ENCODE measurements at places on chromosomes 6 and 20.

- DNase-seq, result peak; percentile 50
Observed at GRCh38 chr6:167750956-167751358, 75.8 kb upstream of the AFDN start.

DNA sequence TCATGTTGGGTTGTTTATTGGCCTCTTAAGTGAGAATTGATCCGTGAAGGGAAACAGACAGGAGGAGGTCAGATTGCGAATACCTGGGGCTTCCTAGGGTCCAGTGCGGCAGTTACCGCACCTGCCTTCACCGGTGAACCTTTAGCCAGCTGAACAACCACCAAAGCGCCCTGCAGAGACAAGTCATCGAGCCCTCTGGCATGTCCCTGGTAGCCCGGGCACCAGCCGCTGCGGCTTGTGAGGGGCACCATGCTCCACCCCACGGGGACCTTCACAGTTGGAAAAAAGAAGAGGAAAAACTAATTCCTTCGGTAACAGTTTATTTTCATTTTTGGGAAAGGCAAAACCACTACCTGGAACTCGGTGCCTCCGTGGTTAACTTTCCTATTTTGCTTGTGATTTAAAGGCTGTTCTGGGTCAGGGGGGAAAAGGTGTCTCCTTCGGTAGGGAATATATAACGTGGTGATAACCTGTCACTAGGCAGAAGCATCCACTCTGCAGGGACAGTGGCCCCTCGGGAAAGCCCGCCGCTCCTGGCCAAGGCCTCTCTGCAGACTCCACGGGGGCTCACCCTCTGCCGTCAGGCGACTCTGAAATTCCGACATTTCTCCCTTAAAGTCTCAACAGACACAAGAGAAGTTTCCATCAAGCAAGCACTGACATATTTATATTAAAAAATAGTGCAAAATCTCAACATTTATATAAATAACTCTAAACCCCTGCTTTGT, 30.7 kb upstream of the ZBP1 start:
- DNase-seq, result no peak

DNA sequence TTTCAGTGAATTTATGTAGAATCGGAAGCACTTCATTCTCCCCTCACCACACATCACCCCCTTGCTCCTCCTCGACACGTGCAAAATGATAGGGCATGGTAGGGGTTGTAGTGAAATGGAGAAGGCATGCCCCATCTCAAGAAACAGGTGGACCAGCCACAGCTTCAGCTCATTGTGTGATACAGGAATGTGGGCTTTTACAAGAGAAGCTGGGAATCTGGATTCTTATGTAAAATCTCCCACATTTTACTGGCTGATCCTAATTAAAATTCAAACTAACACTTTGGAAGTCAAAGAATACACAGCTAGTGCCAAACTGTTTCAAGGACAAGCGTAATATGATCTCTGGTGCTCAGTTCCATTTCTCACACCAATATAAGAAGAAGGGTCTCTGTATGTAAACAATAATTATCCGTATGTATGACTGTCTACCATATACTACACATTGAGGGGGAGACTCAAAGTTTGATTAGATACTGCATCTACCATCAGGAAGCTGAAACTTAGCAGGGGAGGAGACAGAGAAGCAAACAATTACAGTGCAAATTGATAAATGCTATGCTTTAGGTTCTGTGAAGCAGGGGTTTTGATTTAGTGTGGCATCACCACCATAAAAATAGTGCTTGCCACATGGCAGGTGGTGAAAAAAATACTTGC, 24.3 kb upstream of the KIAA0408 start:
- DNase-seq, result no peak

DNA sequence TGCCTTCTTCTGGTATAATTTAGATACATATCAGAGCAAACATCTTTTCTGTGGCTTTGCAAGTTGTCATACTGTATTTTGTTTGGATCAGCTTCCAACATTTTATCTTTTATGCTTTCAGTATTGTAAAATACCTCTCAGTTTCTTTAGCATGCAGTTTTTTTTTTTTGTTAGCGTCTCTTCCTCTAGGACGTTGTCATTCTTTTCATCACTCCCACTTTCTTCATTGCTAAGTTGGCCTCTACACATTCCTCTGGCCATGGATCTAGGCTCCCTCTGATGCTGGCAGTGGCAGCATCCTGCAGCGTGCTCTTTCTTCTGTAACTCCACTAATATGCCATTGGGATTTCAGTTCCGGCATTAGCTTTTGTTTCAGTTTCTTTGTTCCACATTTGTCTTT, 21.7 kb downstream of the RPRD1B start:
- DNase-seq, result no peak

DNA sequence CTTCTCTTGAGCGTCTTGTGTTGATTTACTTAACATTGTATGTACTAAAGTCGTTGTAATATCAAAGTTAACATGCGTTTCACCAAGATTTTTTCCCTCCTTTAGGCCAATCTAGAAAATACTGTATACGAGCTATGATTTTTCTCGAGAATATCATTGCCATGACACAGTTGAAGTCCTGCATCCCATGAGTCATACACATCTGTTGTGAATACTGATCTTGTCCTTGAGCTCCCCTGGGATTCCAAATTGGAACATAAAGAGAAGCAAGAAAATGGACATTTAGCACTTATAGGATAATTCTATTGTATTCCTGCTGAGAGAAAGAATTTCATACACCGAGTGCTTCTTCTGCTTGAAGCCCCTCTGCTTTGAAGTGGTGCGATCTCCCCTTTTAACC, 109.6 kb downstream of the SLC35B3 start:
- DNase-seq, result no peak

DNA sequence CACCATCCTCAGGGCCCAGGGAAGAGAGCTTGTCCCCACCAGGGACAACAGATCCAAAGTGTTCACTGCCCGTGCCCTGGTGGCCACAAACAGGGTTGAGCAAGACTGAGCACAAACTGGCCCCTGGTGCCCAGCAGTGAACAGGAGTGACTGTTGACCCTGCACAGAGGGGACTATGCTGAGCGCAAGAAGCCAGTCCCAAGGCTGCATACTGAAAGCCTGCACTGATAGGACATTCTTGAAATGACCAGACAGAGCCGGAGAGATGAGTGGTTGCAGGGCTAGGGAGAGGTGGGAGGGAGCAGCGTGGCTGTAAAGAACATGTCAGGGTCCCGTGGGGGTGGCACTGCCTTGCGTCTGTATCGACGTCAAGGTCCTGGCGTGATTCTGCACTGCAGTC, 2.9 kb upstream of the FNDC11 start:
- DNase-seq, result no peak

GRCh38 chr6:39090036-39090435, 24.9 kb downstream of the SAYSD1 start:
- DNase-seq, result no peak

- no peak for DNase-seq
Observed at GRCh38 chr6:91864911-91865310, 1278.0 kb upstream of the MAP3K7 start.

- DNase-seq, result no peak
Observed at GRCh38 chr6:82348130-82348529, 15.5 kb upstream of the TPBG start.

- no peak for DNase-seq
Observed at GRCh38 chr6:163536770-163537169, 122.3 kb downstream of the QKI start.

DNA sequence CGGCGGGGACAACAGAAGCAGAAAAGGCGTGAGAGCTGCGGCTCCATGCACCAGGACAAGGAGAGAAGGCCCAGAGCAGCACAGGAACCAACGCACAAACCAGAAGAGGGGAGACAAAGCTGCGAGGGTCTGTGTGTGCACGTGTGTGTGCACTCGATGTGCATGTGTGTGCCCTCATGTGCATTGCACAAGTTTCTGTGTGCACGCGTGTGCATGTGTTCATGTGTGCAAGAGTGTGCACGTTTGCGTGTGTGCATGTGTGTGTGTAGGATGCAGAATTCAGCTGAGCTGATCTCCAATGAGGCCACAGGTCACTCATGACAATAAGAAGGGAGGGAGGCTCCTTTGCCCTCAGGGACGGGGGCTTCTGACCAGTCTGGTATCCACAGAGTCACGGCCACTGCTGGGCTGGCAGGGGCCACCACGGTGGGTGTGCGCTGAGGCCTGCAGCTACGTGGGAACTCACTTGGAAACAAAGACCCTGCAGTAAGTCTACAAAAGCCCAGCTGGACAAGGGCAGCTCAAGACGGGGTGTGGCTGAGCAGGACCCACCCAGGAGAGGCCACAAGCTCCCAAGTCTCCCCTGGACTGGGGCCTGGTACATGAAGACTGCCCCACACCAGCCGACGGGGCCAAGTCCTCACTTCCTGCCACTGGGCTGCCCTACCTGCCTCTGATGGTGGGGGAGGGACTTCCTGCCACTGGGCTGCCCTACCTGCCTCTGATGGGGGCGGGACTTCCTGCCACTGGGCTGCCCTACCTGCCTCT, 48.1 kb upstream of the CHRNA4 start:
- no peak for DNase-seq

- no peak for DNase-seq
Observed at GRCh38 chr6:163751032-163751525, 336.6 kb downstream of the QKI start.

- no peak for DNase-seq
Observed at GRCh38 chr6:169993861-169994481, 242.5 kb downstream of the ERMARD start.

GRCh38 chr6:52415333-52415732, 4.8 kb upstream of the EFHC1 start:
- no peak for DNase-seq

GRCh38 chr20:53122853-53123252, 150.7 kb downstream of the TSHZ2 start:
- DNase-seq, result no peak

GRCh38 chr20:44644667-44645131, 6.8 kb downstream of the ADA start:
- no peak for DNase-seq

- no peak for DNase-seq
Observed at GRCh38 chr6:25277386-25277785, 1.8 kb upstream of the CARMIL1 start.

DNA sequence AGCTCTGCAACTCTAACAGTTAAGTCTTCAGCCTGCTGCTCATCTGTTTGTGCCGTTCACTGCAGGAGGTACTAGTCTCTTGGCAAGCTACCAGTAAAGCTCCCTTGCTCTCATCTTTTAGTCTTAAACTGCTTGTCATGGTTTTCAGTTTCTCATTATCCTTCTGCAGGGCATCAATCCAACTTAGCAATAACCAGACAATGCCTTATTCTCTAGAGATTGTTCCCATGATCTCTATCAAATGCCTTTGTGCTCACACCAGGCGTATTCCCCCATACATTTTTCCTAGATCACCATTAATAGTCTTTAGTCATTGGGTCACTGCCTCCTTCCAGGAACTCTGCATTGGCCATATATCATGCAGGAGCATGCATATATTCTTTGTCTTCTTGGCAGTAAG, 171.3 kb downstream of the GRM1 start:
- peak; percentile 58 for DNase-seq

DNA sequence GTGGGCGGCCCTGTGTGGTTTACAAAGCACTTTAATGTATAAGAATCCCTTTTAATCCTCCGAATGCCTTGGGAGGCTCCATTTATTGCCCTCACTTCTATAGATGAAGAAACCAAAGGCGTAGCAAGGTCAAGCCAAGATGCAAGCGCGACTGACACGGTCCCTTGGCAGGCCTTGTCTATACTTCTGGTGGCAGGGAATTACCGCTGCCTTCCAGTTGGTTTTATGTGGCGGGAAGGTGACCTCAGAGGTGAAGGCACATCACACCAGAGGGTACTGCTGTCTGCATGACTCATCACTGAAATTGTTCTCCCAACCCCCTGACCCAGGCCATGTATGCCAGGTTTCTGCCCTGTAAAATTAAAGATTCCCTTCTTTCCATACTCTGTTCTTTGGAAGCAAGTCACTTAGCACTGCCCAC, 36.1 kb upstream of the NAA20 start:
- no peak for DNase-seq

- peak; percentile 13 for DNase-seq
Observed at GRCh38 chr6:137013738-137014602, 30.8 kb downstream of the IL20RA start.

DNA sequence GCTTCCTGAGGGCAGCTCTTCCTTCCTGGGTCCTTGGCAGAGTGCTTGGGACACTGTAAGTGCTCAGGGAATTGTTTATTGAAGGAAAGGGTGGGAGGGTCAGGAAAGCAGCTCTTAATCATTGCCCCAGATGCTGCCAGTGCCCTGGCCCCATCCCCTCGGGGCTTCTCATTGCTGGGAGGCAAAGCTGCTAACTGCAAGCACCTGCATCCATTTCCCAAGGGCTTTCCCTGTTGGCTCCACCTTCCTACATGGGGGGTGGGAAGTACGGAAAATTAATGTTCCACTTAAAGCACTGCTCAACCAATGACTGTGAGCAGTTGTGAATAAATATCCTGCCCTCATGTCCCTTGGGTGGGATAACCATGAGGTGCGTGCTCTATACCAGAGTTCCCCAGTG, 56.4 kb downstream of the NDUFAF5 start:
- no peak for DNase-seq

GRCh38 chr20:53917145-53918019, 153.0 kb downstream of the BCAS1 start:
- DNase-seq, result peak; percentile 44

- DNase-seq, result no peak
Observed at GRCh38 chr6:113318575-113318917, 538.6 kb upstream of the MARCKS start.

- DNase-seq, result no peak
Observed at GRCh38 chr6:18090349-18090786, 32.1 kb downstream of the NHLRC1 start.

DNA sequence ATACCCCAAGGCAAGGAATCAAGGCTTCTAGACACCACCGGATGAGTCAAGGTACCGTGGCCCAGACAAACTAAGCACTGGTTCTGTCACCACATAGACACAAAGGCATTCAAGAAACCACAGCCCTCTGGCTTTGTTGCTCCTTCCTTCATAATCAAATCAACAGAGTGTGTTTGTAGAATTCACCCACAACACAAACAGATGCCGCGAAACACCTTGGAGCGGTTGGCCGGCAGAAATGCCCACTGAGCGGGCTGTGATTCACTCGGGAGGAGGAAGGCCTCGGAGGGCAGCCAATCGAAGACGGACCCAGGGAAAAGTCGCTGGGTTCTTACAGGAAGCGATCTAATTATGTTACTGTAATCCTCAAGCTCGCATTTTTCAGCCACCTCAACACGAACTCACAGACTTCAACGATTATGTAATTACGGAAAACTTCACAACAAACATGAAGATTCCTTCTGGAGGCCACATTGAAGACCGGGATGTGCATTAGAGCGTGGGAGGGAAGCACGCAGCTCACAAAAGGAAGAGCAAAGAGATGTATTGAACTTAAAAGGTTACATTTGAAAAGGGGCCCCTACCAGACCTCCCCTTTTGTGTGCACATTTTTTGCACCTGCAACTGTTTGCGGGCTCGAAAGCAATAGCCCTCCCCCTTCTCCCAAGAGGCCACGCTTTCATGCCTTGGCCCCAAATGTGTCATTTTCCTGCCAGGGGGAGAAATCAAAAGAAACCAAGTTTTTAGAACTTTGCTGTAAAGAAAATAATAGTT, 184.7 kb upstream of the PREP start:
- DNase-seq, result no peak

- DNase-seq, result no peak
Observed at GRCh38 chr6:41341580-41341979, 6.2 kb downstream of the NCR2 start.
